ENCODE measurements at places on chromosomes 2 and 18.

DNA sequence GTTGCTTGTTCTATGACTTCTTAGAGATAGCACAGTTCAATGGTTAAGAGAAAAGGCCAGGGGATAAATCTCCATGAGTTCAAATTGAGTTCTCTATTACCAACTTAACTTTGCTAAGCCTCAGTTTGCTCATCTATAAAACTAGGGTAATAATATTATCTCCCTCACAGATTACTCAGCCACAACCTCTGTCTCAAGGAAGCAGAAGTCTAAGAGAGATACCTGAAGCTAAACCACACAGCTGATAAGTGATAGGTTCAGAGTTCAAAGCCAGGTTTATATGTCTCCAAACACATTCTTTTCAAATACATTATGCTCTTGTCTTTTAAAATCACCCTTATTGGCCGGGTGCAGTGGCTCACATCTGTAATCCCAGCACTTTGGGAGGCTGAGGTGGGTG, 287.7 kb downstream of the NBAS start:
- DNase-seq, result no peak

DNA sequence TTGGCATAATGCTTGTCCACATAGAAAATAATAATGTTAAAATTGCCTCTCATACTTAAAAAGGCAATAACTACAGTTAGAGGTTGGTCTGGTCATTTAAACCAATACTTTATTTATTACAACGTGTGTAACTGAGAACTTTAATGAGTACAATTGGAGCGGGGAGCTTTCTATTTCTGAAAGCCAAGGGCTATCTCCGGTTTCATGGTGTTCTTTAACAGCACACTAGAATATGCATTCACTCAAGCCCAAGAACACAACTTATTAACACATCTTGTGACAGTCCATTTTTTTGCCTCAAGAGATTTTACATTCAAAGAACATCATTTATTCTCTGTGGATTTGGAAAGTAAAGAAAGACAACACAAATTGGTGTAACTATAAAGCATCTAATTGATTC, 131.8 kb downstream of the KCNH7 start:
- no peak for DNase-seq

DNA sequence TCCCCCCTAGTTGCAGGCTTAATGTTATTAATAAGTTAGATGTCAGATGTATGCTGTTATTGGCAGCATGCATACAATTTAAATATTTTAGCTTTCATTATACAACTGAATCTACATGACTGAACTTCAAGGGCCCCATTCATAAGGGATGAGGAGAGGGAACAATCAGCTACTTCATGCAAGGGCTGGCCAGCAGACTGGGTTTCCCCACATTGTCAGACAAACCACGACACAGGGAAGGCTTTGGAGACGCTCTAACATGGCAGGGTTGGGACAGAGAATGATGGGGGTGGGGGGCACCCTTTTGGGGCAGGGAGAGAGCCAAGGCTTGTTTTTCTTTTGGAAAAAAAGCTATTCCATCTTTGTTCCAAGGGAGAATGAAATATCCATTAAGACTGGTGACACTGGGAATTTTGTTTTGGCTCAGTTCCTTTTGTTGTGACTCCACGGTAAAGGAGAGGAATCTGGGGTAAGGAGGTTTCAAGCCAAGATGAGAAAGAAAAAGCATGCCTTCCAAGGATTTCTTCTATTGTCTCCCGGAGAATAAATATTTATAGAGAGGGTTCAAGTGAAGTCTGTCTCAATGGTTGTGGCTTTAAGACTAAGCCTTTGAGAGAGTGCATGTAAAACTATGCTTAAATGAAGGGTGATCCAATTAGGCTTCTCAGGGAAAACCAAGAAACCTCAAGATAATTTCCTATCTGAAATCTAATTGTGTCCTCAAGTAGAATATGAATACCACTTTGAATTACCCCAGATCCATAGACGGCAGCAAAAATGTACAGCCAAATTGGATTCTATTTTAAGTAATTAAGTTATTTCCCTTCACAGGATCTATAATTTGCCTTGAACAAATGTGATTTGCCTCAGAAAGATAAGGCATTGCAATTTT, 5.4 kb downstream of the CXCR4 start:
- no peak for DNase-seq

DNA sequence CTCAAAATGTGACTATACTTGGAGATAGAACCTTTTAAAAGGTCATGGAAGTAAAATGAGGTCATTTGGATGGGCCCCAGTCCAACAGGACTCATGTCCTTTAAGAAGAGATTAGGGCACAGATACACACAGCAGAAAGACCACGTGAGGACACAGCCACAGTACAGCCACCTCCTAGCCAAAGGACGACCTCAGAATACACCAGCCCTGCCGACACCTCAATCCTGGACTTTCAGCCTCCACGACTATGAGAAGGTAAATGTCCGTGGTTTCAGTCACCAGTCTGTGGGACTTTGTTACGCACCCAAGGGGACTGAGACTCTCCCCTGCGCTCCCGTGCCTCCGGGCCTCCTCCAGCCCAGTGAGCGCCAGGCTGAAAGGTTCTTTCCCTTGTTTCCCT, 30.2 kb upstream of the HPCAL1 start:
- DNase-seq, result no peak

DNA sequence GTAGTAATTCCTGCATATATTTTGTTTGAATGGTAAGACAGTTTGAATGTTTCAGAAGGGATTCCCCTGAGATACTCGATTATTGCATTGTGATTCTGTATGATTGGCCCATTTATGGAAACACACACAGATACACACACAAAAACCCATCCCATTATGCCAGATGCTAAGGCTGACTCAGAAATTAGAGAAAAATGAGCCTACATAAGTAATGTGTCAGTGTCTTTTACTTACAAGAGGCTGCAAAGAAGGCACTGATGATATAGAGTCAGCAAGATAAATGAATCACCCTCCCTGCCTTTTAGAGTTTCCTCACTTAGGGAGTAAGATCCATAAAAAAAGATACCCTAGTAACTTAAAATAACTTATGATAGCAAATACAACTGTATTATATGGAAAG, 1481.1 kb upstream of the ACVR2A start:
- DNase-seq, result no peak

DNA sequence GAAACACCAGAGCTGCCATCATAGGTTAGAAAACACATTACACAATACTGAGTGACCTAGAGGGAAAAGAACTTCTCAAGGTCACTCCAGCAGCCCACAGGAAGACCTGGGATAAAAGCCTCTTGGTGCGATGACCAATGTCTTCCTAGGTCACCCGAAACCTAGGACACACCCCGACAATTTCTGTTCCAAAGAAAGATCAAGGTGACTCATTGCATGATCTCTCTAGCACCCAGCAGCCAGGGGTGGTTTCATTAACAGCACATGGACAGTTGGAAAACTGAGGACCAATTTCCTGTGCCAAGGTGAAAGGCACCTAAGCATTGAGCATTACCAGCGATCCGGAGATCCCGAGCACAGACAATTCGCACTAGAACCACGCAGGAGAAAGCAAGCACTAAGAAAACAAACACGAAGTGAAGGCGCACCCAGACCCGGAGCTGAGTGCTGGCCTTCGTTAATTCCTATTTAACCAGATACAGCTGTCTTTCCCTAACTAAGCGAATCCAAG, 1.5 kb downstream of the CACNB4 start:
- DNase-seq, result no peak

- no peak for DNase-seq
These were observed 3.7 kb downstream of the RNF138 start for GRCh38 chr18:32095192-32095899.

Measured in NCI-H1694 treated with DMSO at 0.1 percent for 48 hours (cell line).